ENCODE measurements at places on chromosomes 5 and 9.

- no peak for DNase-seq
These were observed 33.7 kb downstream of the CENPP start for GRCh38 chr9:92359394-92359995.

- peak; percentile 38 for DNase-seq
These were observed 146.8 kb downstream of the BARX1 start for GRCh38 chr9:93808115-93809029.

DNA sequence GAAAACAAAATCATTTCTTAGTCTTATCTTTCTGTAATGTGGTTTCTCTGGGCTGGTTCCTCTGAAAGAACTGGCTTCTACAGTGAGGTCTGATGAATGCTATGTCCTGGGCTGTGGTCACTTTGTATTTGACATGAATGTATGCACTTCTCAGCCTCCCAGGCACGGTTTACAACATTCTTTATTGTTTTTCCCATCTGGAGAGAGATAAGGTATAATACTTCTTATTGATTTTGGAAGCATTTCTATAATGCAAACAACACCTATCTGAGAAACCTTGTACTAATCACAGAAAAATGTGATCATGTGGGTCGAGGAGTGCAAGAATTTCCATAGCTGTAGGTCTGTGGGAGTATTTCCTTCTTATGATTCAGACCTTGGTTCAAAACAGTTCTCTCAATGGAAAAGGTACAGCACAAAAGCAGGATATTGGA is 46.9 kb downstream of the ACTBL2 start:
- DNase-seq: no peak

GRCh38 chr5:154642499-154643245 is 112.5 kb upstream of the LARP1 start:
- DNase-seq: no peak

Measured in ecto neural progenitor cell (in vitro differentiated cells).